ENCODE measurements at places on chromosomes 2 and 18.
A peak's percentile ranks its signal among the peaks of the same experiment; 100 is the strongest.

DNA sequence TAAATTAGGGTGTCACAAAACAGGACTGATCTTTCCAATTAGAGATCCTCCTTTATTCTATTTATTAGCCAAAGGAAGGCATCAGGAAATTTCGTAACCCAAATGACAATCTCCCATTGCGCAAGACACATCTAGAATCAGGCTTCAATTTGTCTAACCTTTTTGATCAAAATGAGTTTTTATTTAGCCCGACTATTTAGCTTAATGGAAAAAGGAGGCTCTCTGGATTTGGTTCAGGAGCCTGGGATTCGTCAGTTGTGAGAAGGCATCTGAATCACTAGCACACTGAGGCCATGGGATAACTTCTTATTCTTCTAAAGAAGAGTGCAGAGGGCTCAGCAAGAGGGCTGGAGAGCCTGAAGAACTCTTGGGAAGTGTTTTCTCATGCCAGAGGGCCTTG lies 332.1 kb upstream of the ETAA1 start:
- no peak for DNase-seq

GRCh38 chr2:27723372-27724144 lies 48.0 kb upstream of the MRPL33 start:
- DNase-seq: peak; percentile 83

DNA sequence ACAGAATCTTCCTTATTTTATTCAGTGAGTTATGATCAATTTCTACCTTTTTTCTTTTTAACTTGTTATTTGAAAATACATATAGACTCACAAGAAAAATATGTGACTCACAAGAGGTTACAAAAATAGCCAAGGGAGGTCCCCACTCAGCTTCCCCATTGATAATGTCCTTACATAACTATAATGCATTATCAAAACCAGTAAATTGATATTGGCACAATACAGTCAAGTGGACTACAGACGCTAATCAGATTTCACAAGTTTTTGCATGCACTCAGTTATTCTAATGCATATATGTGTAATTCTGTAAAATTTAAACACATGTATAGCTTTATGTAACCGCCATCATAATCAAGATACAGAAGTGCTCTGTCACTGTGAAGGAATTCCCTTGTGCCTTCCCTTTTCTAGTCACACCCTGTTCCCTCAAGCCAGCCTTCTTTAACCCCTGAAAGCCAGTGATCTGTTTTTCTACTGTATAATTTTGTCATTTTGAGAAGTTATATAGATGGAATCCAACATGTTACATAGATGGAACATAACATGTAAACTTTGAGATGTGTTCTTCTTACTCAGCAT lies 118.4 kb downstream of the ALMS1 start:
- peak; percentile 20 for DNase-seq

GRCh38 chr18:70377857-70378701 lies 89.2 kb downstream of the SOCS6 start:
- DNase-seq: no peak

GRCh38 chr2:187461294-187462261 lies 13.5 kb upstream of the CALCRL start:
- no peak for DNase-seq

GRCh38 chr18:76824754-76825153 lies 2.4 kb downstream of the ZNF236 start:
- DNase-seq: no peak
